ENCODE measurements at places on chromosomes 1 and 21.

DNA sequence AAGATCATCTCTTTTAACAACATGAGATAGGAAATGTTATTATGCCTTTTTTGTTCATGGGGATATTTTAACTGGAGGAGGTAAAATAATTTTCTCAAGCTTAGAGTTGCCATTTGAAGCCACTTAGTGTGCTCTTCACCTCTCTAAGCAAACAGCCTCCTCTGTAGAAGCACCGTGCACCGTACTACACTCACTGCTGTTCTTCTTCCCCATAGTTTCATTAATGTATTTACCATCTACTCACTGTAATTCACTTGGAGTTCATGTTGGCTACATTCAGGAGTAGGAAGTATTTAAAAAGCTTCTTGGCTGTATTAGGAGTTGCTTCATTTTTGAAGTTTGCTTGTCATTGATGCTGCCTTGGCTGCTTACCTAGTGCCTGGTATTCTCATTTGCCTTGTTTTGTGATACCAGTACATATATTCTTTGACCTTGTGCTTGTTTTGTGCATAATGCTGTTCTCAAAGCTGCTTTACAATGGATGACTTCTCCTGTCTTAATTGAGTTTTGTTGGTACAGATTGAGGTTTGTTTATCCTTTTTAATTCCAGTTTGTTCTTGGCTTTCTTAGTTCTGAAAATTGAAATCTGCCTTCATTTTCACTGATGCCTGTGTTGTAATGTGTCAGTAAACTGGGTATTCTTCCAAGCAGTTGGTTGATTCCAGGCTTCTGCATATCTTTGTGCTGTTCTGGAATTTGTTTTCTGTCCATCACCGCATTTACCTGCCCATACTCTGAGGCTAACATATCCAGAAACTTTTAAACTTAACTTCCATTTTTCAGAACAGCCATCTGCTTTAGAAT, 240.4 kb downstream of the HMCN1 start:
- peak; percentile 18 for DNase-seq

DNA sequence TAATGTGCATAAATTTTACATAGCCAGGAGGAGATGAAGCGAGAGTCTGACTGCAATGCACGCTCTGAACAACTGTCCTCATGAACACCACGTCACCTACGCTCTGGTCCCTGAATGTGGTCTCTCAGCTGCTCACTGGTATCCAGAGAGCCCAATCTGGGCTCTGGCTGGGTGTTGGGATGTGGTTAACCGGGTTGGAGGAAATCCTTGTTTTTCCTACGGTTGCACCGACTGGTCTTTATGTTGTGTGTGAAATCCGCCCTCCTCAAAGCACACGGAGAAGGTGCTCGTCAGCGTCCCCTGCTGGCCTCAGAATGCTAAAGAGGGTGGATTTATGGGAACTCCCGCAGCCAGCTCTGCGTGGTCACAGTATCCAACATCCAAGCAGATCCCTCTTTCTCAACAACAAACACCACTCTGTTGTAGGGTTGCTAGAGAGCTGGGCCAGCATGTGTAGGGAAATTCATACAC, 51.8 kb upstream of the FAM89A start:
- no peak for DNase-seq

GRCh38 chr21:45574081-45574501, 31.9 kb upstream of the SLC19A1 start:
- no peak for DNase-seq

GRCh38 chr1:59401581-59401980, 104.7 kb downstream of the FGGY start:
- DNase-seq: no peak

- no peak for DNase-seq
Observed at GRCh38 chr1:201778279-201779065, 50.5 kb upstream of the IPO9 start.

DNA sequence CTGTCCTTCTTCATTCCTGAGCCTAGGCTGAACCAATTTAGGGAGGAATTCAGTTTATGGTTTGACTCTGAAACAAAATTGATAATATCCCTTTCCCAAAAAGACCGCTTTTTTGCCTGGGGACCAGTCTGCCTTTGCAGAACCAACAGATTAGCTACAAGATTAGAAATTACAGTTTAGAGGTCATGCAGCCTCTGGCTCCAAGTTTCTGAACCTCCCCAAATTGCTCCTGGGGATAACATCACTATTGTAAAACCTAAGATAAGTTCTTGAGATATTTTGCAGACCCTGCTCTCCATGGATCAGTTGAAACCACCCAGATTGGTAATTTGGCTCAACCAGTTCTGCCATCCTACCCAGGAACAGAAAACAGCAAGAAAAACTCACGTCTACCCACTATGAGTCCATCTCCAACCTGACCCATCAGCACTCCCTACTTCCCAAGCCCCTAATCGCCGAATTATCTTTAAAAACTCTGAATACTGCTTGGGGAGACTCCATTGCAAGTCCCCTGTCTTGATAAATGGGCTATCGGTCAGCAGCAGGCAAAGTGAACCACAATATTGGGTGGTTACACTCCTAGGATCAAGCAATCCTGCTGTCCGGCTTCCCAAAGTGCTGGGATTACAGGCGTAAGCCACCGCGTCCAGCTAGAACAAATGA, 605 bp upstream of the RABGGTB start:
- no peak for DNase-seq

- DNase-seq: peak; percentile 84
Observed at GRCh38 chr1:19654886-19655717, 9.6 kb upstream of the HTR6 start.

- DNase-seq: peak; percentile 17
Observed at GRCh38 chr1:170097449-170097948, 23.0 kb upstream of the KIFAP3 start.

DNA sequence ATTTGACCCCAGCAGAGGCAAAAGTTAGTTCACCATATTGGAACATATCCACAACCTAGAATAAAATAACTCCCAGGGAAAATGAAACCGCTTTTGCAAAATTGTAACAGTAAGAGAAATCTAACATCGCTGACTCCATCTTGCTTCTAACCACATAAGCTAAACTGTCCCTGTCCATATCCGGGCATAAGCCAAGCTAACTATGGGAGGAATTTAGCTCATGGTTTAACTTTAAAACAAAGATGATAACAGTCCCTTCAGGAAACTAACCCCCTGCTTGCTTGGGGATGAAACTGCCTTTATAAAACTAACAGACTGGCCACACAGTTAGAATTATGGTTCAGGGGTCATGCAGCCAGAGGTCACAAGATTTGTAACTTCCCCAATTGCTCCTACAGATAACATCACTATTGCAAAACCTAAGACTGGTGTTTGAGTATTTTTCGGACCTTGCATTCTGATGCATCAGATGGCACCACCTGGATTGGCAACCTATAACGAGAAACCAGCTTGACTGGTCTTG, 46.3 kb downstream of the TESK2 start:
- no peak for DNase-seq

GRCh38 chr1:13523780-13524477, 10.1 kb upstream of the LRRC38 start:
- DNase-seq: no peak

DNA sequence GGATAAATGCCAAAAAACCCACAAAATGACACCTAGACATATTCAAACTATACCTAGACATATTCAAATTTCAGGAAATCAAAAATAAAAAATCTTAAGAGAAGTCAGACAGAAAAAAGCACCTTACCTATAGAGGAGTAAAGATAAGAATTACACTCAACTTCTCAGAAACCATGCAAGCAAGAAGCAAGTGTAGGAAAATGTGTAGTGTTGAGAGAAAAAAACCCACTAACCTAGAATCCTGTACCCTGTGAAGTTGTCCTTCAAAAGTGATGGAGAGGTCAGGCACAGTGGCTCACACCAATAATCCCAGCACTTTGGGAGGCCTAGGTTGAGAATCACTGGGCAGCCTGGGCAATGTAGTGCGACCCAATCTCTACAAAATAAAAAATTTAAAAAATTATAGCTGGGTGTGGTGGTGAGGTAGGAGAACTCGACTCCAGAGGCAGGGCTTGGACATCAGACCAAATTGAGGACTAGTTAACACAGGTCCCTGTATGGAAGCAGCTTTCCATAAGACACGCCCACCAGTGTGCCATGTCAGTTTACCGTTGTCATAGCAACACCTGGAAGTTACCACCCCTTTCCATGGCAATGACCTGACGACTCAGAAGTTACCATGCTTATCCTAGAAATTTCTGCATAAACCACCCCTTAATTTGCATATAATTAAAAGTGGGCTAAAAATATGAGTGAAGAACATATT, 20.7 kb downstream of the PDIK1L start:
- DNase-seq: no peak

- no peak for DNase-seq
Observed at GRCh38 chr1:3530926-3531818, 76.7 kb downstream of the ARHGEF16 start.

DNA sequence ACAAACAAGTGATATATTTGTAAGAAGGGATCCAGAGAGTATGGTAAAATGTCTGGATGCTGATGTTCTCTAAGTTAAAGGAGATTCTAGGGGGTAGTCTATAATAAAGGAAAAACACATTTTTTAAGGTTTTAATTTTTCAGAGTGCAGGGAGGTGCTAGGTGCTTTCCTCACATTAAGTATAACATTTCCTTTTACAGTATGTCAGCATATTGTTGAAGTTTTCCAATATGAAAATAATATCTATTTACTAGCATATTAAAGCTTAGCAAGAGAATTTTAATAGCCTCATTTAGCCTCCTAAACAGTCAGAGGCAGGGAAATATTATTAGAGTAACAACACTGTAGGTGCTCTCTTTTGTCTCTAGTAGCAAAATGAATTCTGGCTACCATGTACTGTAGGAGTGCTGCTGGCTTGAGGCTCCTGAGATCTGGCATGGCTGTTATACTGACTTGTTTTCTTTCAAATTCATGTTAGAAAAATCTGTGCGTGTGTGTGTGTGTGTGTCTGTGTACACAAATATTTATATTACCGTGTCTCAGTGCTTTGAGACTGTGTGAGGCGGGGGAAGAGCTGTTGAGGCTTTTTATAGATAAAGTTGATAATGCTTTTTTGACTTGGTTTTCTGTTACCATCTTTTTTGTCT, 71.0 kb downstream of the POU2F1 start:
- no peak for DNase-seq

DNA sequence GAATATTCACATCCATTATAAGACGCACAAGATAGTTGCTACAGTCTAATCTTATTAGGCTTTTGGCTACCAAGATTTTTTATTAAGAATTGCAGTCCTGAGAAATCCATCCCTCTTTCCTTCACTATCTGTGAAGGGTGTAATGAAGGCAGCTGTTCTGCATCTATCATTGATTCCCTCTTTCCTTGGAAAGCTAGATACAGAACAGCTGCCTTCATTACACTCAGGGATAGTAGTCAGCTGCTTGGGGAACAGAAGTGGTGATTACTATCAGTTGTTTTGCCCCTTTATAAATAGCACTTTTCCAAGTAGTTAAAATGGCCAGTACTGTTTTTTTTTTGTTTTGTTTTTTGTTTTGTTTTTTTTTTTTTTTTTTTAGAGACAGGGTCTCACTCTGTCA, 70.2 kb downstream of the IARS2 start:
- no peak for DNase-seq

- DNase-seq: peak; percentile 43
Observed at GRCh38 chr1:21671915-21672314, 2.8 kb upstream of the RAP1GAP start.

GRCh38 chr1:207581496-207582153, 63.3 kb upstream of the CR1L start:
- DNase-seq: no peak

DNA sequence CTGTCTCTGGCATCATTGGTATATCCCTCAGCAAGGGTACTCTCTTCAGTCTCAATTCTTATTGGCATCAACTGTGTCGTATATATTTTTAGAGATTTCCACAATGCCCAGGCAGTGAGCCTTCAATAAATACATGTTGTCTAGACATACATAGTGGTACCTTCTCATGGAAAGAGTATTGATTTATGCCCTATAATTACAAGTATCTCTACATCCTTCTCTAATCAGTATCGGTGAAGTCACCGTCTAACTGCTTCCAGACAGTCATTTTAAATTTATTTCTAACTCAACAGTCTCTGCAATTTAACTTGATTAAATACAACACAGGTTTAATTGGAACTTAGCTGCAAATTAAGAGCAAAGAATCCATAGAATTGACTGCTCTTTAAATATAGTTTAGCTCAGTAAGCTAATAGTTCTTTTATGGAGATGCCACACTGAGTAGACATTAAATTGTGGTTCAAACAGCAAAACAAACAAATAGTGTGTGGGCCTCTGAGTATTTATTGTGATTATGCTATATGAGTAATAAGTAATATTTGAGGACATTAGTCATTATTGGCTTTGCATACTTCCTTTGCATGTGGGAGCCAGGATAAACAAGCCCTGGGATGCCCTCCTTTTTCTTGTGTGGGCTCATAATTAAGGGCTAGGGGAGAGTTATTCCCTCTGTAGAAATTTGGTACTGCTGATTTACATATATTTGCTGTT, 126.9 kb upstream of the DUSP10 start:
- DNase-seq: no peak

- DNase-seq: no peak
Observed at GRCh38 chr1:12594966-12595756, 22.8 kb downstream of the DHRS3 start.

GRCh38 chr1:5921671-5922070, 70.6 kb downstream of the NPHP4 start:
- no peak for DNase-seq

DNA sequence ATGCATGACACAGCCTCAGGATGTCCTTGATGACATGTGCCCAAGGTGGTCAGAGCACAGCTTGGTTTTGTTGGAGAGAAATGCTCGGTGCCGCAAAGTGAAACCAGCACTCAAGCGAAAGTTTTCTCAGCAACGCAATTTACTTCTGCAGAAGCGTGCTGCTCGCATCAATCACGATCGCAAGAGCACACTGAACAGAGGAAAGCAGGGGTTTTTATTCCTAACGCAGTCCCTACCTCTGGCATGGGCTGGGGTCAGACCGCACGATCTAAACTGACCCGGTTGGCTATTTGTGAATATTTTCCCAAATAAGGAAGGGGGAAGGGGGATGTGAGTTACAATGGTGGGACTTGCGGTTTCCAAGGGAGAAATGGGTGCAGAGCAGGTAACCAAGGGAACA, 809 bp upstream of the ZNF669 start:
- DNase-seq: no peak

- DNase-seq: no peak
Observed at GRCh38 chr1:1110561-1110971, 5.3 kb downstream of the C1orf159 start.
